ENCODE measurements at places on chromosomes 16 and 17.

- DNase-seq = no peak
These were observed 23.0 kb downstream of the ARHGAP27 start for GRCh38 chr17:45409659-45410076.

DNA sequence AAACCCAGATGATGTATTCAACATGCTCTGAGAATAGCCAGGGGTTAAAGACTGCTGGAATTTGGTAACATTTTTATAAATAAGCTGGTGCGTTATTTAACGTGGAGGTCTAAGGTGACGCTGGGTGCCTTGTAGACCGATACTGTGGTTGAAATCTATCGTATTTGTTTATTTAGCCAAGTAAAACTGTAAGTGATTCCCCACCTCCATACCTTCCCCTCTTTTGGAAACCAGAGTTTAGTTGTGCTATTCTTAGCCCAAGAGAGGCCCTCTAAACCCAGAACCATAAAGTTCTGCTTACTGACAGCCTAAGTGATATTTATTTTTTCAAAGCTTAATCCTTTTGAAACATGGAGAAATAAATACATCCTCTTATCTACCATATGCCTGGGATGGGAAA, 744.5 kb downstream of the WWOX start:
- no peak for DNase-seq

GRCh38 chr16:60438894-60439293, 1597.3 kb downstream of the CDH8 start:
- DNase-seq = no peak

DNA sequence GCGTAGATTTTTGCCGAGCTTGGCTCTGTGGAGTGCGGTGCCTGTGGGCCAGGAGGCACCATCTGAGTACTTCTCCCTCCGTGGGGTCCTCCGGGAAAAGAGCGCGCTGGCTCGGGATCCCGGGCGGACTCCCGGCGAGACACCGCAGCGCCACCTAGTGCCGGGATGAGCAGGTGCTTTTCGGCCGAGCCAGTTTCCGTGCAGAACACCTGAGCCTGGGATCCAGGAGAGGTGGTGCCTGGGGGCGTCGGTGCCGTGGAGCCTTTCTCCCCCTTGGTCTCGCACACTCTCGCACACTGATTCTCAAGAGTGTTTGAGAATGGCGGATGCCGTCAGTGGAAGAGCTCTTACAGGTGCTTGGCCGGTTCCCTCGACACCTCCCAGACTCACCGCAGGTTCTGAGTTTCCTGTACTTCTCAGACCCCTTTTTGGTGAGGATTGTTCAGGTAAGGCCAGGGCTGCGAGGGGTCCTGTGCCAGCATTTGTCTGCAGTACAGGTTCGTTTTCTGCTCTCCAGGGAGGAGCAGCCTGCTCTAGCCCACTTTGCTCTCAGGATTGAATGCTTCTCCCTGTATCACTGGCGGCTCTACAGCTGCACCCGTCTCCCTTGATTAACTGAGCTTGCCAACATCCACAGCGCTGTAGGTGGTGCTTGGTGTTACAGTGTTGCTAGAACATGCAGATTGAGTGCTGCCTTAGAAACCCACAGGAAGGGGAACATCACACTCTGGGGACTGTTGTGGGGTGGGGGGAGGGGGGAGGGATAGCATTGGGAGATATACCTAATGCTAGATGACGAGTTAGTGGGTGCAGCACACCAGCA, 23.3 kb downstream of the TBCD start:
- peak; percentile 41 for DNase-seq

- no peak for DNase-seq
These were observed 225.9 kb upstream of the EEF2KMT start for GRCh38 chr16:5323284-5324141.

DNA sequence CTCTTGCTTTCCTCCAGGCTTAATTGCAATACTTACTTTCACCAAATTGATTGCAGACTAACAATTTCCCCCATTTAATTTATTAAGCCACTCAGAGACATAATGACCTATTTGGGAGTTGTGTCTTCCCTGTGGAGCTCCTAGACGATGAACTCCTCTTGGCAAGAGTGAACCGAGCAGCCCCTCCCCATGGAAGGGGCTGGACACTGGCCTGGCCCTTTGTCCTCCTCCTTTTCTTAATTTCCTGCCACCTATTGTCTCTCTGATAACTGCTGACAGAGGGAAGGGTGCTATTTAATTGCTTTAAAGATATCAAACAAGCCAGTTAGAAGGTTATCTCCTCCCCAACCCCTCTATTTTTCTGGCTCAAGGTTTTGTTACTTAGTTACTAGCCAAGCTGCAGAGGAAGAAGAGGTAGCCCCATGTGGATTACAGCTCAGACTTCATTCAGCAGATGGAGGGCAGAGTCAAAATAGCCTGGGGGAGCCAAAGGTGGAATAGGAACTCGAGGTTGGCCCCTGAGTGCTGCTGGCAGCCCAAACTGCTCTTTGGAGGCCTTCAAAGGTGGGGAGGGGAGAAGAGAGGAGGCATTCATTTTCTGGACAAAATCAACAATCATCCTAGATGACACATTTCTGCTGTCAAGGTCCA, 3.7 kb upstream of the SSTR2 start:
- DNase-seq = no peak

GRCh38 chr17:37305406-37305905, 70.3 kb upstream of the C17orf78 start:
- no peak for DNase-seq

GRCh38 chr16:65843941-65844340, 522.5 kb upstream of the CDH5 start:
- DNase-seq = no peak

DNA sequence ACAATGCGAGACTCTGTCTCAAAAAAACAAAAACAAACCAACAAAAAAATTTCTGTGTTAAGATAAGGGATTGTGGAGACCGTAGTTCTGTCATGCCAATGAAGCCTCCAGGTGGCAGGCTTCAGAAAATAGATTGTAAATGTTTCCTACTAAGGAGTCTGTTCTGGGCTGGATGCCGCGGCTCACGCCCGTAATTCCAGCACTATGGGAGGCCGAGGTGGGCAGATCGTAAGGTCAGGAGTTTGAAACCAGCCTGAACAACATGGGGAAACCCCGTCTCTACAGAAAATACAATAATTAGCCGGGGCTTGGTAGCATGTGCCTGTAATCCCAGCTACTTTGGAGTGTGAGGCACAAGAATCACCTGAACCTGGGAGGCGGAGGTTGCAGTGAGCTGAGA, 4.4 kb upstream of the SNX29 start:
- no peak for DNase-seq

DNA sequence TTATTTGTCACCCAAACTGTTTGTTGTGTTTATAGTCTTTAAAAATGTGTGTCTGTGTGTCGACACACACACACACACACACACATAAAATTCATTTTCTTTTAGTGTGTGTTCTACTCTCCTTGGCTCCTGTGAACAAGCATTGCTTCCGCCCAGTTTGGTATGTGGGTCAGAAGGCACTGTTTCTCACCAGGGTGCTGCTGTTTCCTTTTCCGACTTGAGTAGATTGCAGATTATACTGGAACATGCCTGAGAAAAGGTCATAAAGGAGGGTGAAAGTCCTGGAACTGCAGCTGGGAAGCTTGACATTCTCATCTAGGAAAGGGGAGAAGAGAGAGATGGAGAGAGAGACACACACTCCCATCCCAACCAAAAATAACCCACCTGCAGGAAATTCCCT, 330.3 kb downstream of the BCAS3 start:
- no peak for DNase-seq

DNA sequence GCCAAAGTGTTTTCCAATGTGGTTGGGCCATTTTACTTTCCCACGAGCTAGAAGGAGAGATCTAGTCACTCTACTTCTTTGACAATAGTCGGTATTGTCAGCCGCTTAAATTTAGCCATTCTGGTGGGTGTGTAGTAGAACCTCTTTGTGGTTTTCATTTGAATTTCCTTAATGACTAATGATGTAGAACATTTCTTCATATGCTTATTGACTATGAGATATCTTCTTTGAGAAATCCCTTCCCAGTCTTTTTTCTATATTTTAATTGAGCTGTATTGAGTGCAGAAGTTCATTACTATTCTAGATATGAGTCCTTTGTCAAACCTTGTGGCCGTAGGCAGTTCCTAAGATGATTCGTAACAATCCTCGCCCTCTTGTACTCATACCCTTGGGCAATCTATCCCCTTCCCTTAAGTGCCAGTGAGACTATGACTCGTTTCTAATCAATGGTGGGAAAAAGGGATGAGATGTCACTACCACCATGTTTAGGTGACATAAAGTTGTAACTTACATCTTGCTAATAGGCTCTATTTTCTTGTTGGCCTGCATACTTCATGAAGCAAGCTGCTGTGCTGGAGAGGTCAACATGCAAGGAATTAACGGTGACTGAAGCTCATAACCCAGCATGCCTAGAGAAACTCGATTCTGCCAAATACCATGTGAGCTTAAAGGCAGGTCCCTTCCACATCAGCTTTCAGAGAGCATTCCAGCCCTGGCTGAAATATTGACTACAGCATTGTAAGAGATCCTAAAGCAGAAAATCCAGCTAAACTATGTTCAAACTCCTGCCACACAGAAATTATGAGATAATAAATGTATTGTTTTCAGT, 817.9 kb upstream of the SOX9 start:
- DNase-seq = no peak

DNA sequence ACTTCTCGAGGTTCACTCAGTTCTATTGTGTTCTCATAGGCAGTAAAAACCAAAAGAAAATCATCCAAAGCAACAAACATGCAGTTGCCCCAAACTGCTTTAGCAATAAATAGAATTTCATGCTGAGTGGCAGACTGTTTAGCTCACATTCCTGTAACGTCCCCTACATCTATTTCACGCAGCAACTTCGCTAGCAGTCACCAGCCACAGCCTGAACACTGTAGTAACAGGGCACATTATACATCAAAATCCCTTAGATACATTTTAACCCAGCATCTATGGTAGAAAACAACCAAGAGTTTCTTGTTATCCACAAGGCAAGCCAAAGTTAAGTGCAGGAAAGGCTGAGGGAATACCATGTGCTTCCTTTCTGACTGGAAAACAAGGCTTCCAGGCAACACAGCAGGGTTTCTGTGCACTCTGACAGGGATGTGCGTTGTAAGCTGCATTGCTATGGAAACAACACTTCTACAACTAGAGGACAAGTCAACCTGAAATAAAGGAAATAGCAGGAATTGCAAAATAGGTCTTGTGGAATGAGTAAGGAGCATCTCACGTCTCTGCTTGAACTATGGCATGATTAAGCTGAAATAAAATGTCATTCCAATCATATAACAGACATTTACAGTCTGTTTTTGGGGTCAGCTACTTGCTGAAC, 55.4 kb downstream of the CFDP1 start:
- DNase-seq = no peak

DNA sequence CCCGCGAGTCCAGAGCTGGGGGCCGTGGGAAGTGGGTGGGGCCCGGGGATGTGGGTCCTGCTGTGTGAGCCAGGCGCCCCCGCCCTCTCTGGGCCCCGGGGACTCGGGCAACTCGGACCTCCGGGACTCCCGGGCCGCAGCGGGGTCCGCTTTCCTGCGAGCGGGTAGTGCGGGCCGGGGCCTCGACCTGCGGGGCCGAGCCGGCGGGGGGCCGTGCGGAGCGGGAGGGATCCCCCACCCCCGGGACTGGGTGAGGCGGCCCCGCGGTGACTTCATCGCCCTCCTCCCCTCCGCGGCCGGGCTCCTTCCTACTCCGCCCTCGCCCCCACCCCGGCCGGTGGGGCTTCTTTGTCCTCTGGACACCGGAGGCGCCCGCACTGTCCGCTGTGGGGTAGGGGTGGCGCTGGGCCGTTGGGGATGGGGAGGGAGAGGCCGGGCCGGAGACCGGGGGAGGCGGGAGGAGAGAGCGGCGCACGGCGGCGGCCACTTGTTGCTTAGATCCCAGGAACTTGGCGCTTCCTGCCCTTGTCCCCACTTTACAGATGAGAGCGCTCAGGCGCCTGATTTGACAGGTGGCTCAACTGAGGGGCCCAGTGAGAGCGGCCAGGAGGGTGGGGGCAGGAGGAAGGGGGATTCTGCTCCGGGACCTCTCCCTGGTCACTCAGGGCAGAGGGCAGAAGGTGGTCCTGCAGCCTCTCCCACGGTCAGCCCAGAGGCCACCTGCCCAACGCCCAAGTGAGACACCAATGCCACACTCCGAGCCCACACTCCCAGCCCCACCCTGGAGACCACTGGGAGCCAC, 874 bp downstream of the CMTM3 start:
- DNase-seq = peak; percentile 47

DNA sequence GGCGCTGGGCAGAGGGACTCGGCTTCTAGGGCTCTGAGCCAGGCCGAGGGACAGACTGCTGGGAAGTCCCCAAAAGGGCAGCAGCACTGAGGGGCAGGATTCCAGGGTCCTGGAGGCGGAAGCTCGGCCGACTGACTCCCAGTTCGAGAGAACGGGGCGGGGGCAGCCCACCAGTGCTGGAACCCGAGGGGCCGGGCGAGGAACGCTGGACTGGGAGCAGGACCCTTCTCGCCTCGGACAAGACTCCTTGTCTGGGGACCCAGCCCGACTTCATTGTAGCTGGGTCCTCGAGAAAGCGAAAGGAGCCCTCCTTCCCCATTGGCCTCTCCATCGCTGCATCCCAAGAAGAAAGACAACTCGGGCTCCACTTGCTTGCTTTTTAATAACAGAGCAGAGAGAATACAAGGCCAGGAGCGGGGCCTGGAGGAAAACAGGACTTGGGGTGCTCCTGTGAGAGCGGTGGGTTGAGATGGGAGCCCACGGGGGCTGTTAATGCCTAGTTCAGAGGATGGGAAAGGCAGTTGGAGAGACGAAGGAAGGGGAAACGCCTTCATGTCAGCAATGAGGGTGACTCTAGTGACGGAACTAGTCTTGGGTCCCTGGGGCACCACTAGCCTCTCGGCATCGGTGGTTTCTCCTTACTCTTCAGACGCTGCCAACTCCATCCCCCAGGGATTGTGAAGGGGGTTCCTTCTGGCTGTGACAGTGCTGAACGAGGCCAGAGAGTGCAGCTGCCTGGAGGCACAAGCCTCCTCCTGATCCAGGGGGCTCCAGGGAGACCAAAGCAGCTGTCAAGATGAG, 492 bp upstream of the CAMTA2 start:
- no peak for DNase-seq

DNA sequence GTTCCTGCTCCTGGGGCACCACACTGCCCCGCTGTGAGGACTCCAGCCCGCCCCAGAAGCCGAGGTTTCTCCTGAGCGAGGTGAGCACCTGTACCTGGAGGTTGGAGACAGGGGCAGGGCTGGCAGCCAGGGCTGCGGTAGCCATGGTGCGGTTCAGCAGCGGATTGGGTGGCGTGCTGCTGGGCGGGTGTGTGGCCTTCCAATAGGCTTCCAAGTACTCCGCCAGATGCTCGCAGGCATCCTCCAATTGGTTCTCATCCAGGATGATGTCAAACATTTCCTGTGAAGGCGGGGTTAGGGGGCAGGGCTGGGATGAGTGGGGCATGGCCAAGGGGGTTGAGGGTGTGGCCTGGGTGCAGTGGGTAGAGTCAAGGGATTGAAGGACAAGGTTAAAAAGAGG, 11.3 kb upstream of the ARL5C start:
- DNase-seq = no peak

DNA sequence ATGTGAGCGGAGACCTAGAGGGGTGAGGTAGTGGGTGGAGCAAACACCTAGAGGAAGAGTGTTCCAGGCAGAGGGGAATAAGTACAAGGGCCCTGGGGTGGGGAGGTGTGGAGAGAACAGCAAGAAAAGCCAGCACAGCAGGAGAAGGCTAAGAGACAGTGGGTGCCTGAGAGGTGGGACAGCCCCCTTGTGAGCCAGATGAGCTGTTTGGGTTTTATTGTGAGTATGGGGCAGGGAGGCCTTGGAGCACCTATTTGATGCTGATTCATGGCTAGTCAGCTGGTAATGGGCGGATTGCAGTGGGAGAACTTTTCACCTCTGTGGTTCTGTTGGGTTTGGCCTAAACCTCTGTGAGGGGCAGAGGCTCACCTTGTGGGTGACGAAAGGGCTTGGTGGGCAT, 68.4 kb downstream of the ABCC1 start:
- no peak for DNase-seq

GRCh38 chr16:66416939-66417700, 10.0 kb upstream of the BEAN1 start:
- no peak for DNase-seq

GRCh38 chr16:52256310-52257078, 290.4 kb downstream of the TOX3 start:
- no peak for DNase-seq
